Fibroblast of lung (primary cell): ENCODE measurements at places on chromosomes 2 and 18.

DNA sequence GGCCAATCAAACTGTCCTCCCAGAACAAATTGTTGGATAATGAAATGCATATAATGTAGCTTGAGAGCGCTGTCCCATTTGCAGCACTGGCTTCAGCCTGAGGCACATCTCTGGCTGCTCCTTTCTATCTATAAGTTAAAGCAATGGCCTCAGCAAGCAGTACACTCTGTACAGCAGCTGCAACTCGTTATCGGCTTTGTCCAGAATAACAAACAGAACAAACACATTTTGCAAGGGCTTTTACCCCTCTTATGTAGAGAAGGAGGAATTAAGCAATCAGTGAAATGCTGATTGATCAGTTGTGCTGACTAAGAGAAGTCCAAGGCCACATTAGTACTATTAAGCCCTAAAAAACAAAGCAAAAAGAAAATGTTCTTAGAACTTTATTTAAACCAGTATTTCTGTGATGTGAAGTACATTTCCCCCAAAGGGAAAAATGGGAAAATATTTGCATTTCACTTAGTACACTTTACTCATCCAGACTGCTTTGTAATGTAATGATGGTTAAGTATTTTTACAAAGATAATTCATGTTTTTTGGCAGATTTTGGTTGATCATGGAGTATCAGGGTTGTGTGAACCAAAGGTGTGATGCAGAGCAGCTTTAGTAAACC is 15.0 kb upstream of the CPS1 start:
- DNase-seq: peak; percentile 80

- no peak for DNase-seq
These were observed 2.1 kb downstream of the SERPINB2 start for GRCh38 chr18:63889626-63890025.

GRCh38 chr2:68741238-68741637 is 6.6 kb downstream of the ARHGAP25 start:
- no peak for DNase-seq

- no peak for DNase-seq
These were observed 6.5 kb downstream of the CHRND start for GRCh38 chr2:232532419-232532818.

DNA sequence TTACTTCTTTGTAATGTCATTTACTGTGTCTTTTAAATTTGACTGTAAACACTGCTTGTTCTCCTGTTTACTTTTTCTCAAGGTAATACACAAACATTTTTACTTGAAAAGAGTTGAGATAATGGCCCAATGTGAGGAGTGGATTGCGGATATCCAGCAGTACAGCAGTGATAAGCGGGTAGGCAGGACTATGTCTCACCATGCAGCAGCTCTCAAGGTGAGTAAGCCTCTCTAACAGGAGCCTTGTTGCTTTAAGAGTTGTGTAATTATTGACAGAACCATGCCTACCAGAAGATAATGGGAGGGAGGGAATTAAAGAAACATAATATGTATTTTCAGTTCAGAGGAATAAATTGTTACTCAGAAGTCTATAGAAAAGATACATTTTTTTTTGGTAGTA is 16.5 kb upstream of the TTC27 start:
- DNase-seq: no peak

DNA sequence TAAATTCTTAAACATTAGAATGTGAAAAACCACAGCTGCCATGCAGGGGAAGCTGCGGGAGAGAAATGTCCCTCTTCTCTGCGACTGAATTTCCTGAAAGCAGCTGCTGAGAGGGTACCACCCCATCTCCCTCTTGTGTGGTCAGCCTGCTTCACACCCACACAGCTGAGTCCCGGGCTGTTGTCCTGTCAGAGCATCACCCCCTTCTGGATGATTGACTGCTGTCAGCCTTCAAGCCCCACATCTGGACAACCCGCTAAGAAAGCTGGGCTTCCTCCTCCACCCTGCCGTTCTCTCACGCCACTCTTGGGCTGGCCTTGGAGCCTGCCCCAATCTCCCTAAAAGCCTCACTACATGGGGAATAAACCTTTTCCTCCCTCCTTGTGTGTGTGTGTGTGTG is 26.0 kb downstream of the SH3YL1 start:
- no peak for DNase-seq

DNA sequence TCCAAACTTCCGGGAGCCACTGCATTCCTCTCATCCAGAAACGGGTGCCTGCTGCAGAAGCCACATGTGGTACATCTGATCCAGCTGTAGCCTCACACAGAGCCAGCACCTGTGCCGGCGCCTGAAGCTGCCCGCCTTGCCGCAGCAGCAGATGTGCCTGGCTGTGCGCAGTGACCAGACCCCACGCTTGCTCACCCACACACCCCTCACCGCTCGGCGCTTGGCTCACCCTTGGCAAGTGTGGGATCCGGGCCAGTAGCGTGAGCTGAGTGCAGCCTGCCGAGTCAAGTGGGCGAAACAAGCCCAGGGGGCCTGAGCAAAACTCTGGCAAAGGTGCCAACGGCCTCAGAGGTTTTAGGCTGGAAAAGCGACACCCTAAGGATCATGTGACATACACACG is 220.1 kb upstream of the TMEFF2 start:
- no peak for DNase-seq
